ENCODE measurements at places on chromosomes 12 and 14. TPM values are rescaled to one million over a fixed set of nuclear protein-coding genes. Genes with fewer than 3 reads are reported as not detected.
A peak's percentile ranks its signal among the peaks of the same experiment; 100 is the strongest.

GRCh38 chr14:98623788-98624415, 648.1 kb downstream of the BCL11B start:
- DNase-seq, result no peak

DNA sequence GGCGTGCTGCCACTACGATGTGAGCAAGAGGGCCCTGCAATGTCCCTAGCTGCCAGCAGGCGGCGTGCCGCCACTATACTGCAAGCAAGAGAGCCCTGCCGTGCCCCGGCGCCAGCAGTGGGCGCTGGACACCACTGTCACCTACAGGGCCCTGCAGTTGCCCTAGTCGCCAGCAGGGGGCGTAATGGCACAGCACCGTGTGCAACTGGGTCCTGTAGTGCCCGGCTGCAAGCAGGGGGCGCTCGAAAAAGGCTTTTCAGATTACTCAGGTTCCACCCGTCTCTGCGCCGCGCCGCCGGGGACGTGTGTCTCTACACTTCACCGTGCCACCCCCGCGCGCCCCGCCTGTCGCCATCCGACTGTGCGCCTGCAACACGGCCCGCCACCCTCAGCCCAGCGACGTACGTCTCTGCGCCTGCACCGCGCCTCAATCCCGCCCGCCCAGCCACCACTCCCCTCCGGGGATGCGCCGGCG, 1356.9 kb downstream of the TMEM121 start:
- no peak for DNase-seq

GRCh38 chr14:35534208-35534872, 376 bp downstream of the INSM2 start:
- DNase-seq, result no peak

- DNase-seq, result no peak
Measured at GRCh38 chr12:120215766-120216735, 15.1 kb upstream of the RPLP0 start.

DNA sequence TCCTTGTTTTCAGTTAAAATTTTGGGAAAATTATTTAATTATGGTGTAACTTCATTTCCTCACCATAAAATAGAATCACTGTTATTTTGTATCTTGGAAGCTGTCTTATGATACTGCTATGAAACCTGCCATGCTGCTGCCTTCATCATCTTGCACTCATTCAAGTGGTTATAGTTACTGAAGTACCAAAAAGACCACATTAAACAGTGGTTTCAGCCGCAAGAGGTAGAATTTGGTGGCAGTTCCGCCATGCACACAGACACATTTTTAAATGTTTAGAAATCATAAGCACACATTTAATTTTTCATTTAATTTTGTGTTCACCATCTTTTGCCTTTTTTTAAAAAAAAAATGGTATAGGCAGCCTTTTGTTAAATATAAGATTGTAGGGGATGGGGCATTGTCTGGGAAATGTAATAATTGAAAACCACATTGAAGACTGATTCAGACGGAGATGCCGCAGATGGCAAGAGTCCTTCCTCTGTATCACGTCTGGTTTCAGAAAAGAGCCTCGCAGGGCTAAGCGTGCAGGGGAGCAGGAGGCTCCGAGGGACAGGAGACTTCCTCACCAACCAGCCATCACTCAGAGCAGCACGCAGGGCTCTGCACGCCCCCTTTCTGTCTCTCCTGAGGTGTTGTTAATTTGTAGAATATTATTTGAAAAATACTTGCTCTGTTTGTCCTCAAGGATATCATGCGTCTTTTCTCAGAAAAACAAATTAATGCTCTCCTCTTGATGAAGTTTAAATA, 115.2 kb upstream of the PELI2 start:
- no peak for DNase-seq

- DNase-seq, result no peak
Measured at GRCh38 chr12:19615384-19615725, 176.1 kb downstream of the AEBP2 start.

- no peak for DNase-seq
Measured at GRCh38 chr12:55736780-55737580, 5.9 kb upstream of the GDF11 start.

- DNase-seq, result no peak
Measured at GRCh38 chr14:105581551-105582341, 55.4 kb downstream of the TMEM121 start.

GRCh38 chr14:67263499-67264149, 22.4 kb downstream of the PALS1 start:
- no peak for DNase-seq

DNA sequence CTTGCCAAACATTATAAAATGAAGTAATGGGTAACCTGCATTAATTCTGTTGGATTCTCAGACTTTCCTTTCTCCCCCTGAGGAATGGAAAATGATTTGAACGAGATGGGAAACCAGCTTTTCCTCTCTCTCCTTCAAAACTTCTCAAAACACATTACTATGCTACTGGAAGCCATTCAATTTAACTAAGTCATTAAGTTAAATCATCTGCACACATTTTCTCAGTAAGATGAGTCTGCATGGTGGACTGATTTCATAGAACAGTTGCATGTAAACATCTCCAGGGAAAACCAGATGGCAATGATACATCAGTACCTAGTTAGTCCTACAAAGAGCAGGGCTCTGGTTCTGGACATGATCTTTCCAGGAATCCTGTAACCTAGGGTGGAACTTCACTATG, 59.9 kb downstream of the BMP4 start:
- no peak for DNase-seq

DNA sequence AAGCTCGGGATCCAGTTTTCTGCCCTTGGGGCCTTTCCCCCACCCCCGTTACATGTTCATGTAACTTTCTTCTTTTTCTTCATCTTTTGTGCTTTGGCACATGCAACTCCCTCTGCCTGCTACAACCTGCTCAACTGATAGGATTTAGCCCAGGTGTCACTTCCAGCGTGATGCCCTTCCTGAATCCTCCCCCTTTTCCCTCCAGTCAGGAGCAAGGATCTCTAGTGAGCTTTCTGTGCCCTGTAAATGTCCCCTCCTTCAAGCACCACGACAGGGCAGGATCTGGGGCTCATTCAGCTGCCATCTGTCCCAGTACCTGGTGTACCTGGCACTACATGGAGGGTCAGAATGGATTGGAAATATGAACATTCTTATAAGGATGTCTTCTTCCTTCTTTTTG, 15.3 kb downstream of the PELI2 start:
- DNase-seq, result peak; percentile 77

- no peak for DNase-seq
Measured at GRCh38 chr14:105577314-105577861, 51.0 kb downstream of the TMEM121 start.

DNA sequence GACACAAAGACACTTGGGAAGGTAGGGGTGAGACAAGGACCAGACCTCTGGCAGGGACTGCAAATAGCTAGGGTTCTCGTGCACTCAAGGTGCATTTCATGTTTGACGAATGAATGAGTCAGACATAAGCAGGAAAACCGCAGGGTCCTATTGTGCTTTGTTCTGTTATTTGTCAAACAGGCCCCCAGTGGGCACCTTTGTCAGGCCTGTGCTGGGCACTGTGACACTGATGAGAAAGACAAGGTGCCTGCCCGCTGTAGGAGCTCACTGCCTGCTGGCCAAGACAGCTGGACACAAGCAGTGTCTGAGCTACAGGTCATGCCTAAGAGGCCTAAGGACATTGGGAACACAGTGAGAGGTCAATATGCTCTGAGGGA, 2.3 kb downstream of the OTUB2 start:
- DNase-seq, result no peak

DNA sequence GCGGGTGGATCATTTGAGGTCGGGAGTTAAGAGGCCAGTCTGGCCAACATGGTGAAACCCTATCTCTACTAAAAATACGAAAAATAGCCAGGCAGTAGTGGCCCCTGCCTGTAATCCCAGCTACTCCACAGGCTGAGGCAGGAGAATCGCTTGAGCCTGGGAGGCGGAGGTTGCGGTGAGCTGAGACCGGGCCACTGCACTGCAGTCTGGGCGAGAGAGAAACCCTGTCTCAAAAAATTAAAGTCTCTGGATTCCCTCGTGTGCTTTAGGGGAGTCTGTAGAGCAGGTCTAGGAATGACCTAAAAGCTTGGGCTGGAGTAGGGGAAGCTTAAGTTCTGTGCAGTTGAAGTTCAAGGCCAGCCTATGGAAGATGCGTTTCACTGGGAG, 697 bp upstream of the TULP3 start:
- DNase-seq, result no peak

DNA sequence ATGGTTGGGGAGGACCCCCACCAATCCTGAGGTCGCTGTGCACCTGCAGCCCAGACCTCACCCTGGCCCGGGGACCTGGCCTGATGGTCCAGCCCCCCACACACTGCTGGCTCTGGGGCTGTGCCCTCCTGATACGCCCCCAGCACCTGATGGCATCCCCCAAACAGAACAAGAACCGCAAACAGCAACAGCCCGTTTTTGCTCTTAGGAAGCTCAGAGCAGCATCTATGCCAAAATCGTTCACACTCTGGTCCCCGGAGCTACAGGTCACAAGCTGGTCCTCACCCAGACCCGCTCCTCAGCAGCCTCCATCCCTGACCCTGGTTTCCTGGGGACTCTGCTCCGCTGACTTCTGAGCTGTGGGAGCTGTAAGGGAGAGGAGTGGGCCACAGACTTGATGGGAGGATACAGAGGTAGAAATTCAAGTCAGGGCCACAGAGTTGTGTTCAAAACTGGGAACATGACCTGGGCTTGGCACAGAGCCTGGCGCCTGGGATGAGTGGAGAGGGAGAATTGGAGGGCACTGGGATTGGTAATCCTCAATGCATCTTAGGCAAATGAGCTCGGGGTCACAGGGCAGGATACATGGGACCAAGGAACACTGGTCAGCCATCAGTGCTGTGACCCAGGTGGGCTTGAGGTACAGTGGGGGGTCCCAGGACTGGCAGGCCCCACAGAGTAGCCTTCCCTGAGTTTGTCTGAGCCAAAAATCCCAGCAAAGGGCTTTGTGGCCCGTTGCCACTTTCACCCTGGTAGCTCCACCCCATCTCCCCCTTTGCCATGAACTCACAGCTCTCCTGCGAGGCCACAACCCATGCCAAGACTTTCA, 170.9 kb upstream of the RTL1 start:
- no peak for DNase-seq

- peak; percentile 3 for DNase-seq
Measured at GRCh38 chr12:16076557-16076956, 165.4 kb downstream of the DERA start.

GRCh38 chr12:43011383-43011926, 421.9 kb upstream of the PRICKLE1 start:
- DNase-seq, result no peak

- no peak for DNase-seq
Measured at GRCh38 chr12:26030371-26030770, 71.9 kb downstream of the RASSF8 start.

DNA sequence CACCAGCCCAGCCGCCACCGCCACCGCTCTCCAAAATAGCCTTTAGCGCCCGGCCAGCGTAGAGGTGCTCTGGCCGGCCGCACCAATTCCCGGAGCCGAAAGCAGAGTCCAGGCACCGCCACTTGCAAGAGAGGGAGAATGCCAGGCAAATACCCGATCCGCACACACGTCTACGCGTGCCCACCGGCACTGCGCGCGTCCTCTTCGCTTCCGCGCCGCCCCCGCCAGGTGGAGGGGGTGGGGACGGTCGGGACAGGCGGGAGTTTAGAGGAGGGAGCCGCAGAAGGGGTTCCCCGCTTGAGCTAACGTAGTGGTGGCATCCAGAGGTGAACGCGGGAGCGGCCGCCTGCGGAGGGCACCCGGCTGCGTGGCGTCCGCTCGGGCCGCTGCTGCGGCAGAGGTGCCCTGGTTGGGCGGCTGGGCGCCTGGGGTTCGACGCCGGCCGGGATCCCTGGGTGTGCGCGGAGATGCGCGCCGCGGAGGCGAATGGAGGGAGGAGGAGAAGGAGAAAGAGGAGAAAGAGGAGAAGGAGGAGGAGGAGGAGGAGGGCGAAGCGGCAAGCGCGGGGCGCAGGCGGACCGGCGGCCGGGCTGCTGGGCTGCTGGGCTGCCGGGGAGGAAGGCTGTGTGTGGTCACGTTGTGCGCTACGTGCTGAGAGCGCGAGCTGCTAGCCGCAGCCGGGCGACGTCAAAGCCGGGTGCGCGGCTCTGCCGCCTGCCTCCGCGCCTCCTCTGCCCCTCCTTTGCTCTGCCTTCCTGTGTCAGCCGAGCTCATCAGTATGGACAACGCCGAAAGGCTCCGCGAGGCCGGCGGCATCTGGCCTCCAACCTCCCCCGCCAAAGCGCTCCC, at the start of gene MDGA2:
Gene MDGA2, minus strand, starts transcription at position 140 of the 849 bp plus-strand sequence.
- DNase-seq, result peak; percentile 15

DNA sequence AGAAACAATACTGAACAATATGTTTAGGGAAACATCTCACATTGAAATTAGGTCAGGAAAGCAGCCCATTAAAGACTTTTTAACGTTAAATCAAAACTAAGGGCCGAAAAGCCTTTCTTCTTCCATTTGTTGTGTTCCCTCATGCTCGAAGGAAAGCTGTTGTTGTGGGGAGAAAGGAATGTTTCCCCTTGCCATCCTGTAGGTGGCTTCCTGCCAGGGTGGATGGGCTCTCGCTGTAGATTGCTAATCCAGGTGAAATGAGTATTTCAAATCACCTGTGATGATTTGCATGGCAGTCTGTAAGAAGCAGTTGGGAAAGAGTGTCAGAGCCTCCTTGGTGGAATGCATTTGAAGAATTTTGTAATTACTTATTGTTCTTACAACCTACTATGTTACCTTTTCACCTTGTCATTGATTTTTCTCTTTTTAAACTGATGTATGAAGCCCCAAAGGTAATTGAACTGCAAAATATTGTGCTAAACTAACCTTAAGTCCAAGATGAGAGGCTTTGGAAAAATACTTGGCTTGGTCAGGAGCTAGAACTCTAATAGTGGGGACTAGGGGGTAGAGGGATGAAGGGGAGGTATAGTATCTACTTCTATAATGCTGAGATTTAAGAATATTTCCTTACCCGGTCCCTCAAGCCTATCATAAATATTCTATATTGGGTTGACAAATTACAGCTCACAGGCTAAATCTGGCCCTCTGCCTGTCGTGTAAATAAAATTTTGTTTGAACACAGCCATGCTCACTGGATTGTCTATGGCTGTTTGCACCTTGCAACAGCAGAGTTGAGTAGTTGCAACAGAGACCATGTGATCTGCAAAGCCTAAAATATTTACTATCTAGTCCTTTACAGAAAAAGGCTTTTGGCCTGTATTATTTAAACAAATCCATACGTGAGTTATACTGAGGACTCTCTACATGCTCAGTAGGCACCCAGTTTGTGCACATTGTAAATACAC, 7.7 kb upstream of the DCP1B start:
- DNase-seq, result no peak

GRCh38 chr12:125773033-125773640, 707.9 kb downstream of the AACS start:
- no peak for DNase-seq

- no peak for DNase-seq
Measured at GRCh38 chr12:115206801-115207200, 522.8 kb upstream of the TBX3 start.

Gene DNM1L
- total RNA-seq, result 184 TPM

Gene P2RX2
- total RNA-seq, result not detected

Gene TAS2R7
- 0.91 TPM for total RNA-seq

Gene FAIM2
- total RNA-seq, result 14.1 TPM

Gene IL31
- total RNA-seq, result not detected

Gene SMCO2
- total RNA-seq, result not detected

Gene NID2
- total RNA-seq, result 35.4 TPM

Gene B3GNT4
- 8.3 TPM for total RNA-seq

Gene IL22
- total RNA-seq, result 0.82 TPM

Data from cerebellum (tissue), 4 donors.